ENCODE measurements at places on chromosomes 5 and 9.

DNA sequence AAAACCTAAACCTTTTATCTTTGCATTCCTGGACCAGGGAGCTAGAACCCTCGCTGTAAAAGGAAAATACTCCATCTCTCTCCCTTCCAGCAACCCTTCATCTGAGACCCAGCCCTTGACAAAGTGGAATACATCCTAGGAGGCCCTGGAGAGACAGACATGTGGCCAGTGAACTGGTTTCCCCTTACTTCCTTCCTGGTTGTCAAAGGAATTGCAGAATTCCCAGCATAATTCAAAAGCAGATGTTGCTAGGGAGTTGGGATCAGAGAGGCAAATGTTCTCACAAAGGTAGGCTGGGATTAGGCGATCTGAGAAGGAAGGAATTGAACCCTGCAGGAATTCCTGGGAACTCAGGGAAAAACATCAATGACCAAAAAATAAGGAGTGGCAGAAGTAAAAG lies 80.9 kb downstream of the MARCHF3 start:
- DNase-seq = no peak

GRCh38 chr5:151664694-151665585 lies 21.8 kb downstream of the SPARC start:
- DNase-seq = no peak

DNA sequence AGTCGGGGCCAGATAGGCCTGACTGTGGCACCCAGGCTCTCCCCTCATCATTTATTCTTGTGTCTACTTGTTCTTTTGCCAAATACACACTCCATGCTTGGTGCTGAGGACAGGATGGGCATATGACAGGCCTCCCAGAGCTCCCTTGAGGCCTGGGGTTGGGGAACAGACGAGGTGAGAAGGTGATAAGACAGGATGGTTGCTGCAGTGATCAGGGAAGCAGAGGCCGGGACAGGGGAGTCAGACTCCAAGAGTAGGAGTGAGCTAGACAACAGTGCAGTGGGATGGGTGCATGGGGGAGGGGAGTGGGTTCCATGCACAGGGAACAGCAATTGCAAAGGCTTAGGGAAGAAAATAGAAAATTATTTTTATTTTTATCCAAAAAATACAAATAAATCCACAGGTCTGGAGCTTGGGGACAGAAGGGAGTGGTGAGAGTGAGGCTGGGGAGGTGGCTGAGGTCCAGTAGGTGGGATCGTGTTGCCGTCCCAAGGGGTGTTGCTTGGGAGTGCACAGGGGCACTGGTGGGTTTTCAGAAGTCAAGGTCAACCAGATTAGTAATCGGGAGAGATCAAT lies 3.4 kb upstream of the AMBP start:
- no peak for DNase-seq

DNA sequence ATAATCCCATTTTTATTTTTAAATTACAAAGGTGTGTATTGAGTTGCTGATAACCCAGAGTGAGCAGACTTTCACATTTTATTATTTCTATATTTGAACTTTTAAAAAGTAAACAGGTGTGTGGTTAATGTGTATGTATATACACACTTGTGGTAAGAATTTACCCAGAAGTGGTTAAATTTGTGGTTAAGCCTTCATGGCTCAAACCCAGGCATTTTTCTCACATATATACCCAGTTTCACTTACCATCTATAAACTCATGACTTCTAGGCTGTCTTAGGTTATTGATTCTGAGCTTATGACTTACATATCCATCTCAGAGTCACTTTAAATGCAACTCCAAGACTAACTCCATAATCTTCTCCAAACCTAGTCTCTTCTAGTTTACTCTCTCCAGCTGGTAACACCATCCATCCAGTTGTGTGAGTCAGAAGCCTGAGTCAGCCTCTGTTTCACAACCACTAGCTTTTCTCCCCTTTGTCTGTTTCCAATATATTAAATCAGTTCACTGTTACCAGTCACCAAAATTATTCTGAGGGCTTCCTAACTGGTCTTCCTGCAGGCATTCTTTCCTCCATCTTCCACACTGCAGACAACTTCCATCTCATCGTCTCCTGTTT lies 20.2 kb downstream of the ZBED3 start:
- no peak for DNase-seq

DNA sequence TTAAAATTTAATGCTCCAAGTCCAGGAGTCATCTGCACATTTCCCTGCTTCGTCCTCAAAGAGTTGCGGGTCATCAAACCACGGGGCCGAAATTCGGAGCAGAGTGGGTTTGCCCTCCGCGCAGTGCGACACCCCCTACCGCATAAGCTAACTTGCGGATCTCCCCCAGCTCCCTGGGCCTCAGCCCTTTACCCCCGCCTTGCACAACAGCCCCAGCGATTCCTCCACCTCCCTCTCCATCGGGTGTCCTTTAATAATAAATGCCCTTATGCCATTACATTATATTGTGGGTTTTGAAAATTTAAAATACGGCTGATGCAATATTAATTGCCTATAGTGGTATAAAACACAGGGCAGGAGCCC lies 3.9 kb downstream of the POU4F3 start:
- no peak for DNase-seq

DNA sequence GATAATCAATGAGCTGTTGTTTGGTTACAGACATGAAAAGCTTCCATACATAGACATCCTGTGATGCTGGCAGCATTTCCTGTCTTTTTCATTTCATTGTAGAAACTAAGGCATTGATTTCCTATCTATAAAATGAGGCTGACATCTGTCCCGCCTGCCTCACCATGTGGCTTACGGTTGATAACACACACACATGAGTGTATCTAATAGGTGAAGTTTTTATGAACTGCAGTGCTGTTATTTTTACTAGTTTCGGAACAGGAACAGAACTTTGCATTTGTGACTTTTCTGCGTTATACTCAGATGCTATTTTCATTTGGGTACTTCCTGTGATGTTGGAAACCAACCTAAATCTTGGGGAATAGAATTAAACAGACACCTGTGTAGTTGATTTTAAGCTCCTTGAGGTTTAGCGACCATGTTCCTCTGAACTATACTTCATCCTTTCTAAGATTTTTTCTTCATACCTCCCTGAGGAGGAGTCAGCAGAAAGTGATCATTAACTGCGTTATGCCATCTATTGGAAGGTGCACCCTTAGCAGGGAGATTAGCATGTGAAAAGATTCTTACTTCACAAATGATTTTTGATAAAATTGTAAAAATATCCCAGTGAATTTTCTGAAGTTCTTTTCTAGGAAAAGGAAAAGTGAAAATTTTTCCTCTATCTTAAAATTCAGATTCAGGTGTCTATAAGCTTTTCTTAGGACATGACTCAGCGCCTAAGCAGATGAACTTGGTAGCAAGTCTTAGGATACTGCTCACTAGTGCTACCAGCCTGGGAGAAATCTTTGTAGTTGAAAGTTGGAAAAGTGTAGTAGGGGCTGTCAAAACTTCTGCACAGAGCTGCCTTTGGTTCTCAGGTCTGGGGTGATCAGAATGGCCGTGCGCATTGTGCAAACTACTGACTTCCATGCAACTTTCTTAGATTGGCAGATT lies 134.5 kb downstream of the TRIO start:
- no peak for DNase-seq

DNA sequence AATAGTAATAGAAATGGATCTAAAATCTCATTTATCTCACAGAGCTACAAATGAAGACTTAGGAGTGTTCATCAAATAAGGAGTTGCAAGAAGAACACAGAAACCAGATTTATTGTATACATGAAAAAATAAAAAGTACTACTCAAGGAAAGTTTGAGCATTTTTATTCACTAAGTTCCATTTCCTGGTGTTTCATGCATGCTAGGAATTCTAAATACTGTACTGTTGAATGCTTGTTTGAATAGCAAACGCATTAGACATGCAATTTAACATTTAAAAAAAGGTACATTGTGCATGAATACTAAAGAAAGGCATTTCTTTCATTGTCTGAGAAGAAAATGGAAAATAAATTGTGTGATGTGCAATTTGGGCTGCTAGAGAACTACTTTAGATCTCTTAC lies 52.1 kb downstream of the C6 start:
- no peak for DNase-seq

DNA sequence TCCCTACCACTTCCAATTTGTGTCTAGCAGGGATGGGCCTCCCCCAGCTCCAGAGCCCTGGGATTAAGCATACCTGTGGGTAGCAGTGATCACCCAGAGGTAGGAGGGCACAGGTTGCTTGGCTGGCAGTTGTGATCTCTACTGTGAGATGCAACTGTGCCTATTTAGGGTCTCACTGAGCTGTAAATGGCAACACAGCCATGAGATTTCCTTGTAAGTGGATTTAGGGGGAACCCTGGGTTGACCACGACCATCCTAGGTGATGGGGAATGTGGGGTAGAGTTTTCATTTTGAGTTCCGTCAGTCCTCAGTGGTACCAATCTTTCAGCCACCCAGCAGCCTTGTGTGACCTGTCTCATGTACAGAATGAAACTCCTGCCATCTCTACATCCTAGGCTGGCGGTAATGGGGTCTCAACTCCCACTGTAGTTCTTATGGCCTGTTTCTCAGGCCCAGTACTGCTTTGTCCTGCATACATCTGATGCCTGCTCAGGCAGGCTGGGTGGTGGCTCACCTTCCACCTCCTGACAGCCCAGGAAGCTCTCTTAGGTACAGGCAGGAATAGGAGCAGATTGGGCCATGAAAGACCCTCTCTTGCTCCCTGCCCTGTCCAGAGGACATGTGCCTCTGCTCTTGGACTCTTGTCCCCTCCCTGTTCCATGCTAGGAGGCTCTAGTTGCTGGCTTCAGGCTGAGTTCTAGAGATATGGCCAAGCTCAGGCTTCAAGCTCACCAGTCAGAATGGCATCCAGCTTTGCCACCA lies 8.1 kb downstream of the HNRNPAB start:
- no peak for DNase-seq

DNA sequence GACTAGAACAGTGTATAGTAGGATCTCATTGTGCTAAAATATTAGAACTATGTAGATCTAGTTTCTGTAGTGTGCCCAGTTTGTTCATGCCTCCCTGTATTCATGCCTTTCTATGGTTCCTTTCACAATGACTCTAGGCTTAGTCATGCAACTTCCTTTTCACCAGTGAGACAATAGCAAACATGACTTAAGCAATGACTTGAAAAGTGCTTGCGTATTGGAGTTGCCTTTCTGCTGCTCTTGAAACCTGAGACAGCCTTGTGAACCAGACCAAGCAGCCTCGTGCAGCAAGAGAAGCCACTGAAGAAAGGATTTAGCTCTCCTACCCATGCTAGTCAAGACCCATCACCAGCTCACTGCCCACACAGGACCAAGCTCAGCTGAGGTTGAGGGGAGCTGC lies 294.5 kb upstream of the TAS2R1 start:
- no peak for DNase-seq

- DNase-seq = no peak
These were observed 252.6 kb upstream of the IRX4 start for GRCh38 chr5:2135354-2135753.

DNA sequence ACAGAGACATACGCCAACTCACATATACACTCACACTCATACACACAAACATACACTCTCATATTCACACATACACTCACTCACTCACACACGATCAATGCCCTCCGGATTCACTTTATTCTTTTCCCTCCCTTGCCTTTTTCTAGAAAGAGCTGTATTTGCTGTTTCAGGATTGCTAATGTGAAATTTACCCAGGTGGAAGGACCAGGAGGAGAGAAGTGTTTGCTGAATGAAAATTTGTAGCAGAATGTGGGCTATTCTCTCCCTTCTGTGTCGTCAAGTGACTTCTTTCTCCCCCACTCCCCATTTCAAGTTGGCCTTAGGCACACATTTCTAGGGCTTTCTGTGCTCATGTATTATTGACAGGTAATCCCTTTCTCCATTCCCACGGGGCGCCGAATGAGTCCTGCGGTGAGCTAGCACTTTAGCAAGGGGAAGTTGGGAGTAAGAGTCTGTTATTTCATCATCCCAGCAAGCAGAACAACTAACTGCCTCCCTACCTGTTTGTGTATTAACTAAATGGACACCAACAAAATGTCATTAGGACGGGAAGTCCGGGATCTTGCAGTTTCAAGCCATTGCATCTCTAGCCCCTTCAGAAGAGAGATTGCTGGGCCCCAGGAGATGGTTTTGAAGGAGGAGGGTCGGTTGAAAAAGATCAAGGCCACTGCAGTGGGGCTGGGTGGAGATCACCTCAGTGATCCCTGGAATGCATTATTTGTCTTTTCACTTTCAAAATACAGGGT lies 97.1 kb upstream of the TAF11L2 start:
- no peak for DNase-seq

- no peak for DNase-seq
These were observed 730.0 kb downstream of the MAT2B start for GRCh38 chr5:164235300-164235891.

- DNase-seq = no peak
These were observed 118.9 kb upstream of the S1PR3 start for GRCh38 chr9:88872192-88872946.

- DNase-seq = no peak
These were observed 118.7 kb downstream of the TTLL11 start for GRCh38 chr9:121974421-121974820.

- DNase-seq = no peak
These were observed 42.9 kb downstream of the GPBP1 start for GRCh38 chr5:57216714-57217113.

DNA sequence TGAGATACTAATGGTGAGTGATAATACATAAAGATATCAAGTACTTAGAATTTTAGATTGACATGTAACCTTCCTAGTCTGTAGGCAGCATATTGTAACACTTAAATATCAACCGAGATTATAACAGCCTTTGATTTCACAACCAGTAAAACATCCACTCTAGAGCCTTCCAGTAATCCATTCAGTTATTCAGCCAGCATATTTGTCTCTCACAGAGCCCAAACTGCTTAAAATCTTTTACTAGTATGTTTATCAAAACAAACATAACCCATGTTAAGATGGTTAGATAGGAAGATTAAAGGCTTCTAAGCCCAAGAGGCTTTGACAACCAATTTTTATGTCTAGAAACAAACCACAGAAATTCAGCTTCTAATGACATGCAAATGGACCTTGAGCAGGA lies 177.9 kb upstream of the FST start:
- DNase-seq = no peak

DNA sequence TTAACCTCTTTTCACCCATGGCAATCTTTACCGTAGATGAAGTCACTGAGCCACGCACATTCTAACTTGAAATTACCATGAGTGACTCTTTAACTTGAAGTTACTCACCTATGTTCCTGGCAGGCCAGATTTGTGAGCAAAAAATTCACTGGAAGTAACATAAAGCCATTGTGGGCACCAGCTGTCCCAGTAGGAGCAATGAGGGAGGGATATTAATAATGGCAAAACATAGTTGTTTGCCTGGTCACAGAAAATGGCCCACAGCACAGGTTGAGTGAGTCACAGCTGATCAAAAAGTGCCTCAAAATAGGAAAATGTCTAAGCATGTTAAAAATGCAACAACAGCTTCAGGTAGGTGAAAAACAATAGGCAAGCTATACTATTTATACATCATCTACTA lies 146.6 kb downstream of the EFNA5 start:
- no peak for DNase-seq

DNA sequence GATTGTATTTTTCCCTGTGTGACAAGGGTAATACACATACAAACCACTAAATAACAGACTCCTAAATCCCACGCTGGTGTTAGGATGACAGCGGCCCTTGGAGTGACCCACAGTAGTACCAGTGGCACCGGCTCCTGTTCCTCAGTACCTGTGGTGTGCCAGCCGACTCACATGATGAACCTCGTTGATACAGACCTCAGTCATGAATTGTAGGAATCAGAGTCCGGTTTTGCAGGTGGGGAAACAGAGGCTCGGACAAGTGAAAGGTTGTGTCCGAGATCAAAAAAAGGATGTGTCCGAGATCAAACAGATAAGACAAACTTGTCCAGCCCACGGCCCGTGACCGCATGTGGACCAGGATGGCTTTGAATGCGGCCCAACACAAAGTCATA lies 78.0 kb downstream of the AMBP start:
- no peak for DNase-seq

All from activated CD4-positive, alpha-beta memory T cell treated with anti-CD3 and anti-CD28 coated beads, Interleukin-2, amount 10 ng/mL, durations not matched to agents 7 days and 5 days (primary cell).